Lung microvascular endothelial cell (primary cell): ENCODE measurements at places on chromosomes 3 and 15. TPM values are rescaled to one million over a fixed set of nuclear protein-coding genes. Genes with fewer than 3 reads are reported as not detected.
A peak's percentile ranks its signal among the peaks of the same experiment; 100 is the strongest.

DNA sequence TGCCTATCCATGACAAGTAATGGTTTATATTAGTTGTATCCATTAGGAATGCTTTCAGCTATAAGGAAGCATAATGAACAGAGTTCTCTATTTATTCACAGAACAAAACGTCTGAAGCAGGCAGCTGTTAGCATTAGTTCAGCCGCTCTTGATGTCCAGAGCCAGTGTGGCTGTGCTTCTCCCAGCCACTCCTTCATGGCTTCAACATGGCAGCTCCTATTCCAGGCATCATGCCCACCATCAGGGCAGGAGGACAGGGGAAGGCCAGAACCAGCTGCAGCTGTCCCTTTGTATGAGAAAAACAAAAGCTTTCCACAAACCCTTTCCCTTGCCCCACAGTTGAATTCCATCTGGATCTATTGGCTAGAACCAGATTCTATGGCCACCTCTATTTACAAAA is 12.9 kb upstream of the SNRK start:
- DNase-seq = no peak

DNA sequence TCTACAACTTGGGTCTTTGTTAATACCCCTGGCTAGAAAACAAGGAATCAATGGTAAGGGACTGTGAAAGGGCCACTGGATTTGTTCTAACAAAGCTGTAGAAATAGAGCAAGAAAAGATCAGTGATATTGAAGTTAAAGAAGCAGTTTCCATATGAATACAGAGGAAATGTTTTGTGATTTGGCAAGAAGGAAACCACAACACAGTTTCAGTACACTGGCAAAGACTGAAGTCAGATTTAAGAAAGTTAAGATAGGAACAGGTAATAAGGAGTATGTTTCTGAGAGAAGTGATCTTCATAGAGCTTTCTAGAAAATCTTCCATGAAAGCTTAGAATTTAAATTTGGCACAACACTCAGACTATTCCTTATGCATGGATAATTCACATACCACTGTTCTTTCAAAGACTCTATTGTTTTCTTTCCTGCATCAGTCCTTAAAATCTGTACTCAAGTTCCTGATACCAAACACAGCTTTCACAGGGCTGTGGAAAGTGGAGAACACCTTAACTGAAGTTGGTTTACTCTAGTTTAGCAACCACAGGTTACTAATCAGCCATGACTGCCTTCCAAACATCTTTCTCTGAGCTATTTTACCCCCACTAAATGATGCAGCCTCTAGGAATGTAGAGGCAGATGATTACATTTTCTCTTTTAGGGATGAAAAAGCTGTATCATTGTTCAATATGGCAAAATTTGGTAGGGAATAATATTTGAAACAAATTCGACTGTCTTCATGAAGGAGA is 32.4 kb upstream of the ALCAM start:
- DNase-seq = no peak

- DNase-seq = no peak
Observed at GRCh38 chr3:196220587-196220986, 4.3 kb downstream of the SLC51A start.

GRCh38 chr3:27312044-27312668 is 57.0 kb downstream of the NEK10 start:
- DNase-seq = peak; percentile 70

DNA sequence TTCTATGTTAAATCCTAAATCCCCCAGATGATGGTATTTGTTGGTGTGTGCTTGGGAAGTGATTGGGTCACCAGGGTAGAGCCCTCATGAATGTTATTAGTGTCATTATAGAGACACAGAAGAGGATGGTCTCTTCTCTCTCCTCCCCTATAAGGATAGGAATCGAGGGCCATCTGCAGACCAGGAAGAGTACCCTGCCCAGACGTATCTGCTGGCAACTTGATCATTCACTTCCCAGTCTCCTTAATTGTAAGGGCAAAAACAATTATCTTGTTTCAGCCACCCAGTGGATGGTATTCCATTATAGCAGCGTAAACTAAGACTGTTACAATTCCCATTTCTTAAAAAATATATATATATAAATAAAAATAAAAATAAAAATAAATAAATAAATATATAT is 892.2 kb downstream of the SI start:
- no peak for DNase-seq

GRCh38 chr15:66570327-66570726 is 4.5 kb upstream of the LCTL start:
- no peak for DNase-seq

DNA sequence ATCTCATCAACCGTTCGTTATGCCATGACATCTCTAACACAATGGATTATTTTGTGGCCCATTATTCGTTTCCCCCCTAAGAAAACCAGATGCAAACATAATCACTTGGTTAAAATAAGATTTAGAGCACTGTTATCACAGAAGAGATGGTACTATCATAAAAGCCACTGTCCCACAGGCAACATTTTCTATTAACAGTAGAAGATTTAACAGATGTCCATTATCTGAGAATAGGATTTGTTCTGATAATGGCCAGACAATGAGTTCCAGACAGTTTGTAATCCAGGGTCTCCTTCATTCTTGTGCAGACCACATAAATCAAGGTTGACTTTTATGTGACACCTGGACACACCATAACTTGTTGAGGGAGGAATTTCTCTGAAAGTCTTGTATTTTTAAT is 153.1 kb downstream of the CLSTN2 start:
- no peak for DNase-seq

GRCh38 chr3:42705058-42705767 is 2.6 kb upstream of the HHATL start:
- DNase-seq = no peak

DNA sequence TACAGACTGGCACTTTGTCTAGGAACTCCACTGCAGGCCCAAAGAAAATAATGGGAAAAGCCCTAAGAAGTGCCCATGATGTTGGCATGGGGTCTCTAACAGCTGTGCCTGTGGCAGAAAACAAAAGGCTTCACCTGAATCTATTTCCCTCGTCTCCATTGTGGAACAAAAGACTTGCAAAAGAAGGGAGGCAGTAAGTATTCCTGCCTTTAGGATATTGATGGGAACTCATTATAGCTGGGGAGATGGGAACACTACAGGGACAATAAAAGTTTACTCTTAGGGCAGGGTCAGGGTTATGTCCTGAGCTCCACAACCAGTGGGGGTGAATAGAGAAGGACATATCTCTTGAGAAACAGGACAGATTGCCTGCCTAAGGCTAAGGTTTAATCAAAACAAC is 930.6 kb upstream of the EPHA6 start:
- DNase-seq = no peak

DNA sequence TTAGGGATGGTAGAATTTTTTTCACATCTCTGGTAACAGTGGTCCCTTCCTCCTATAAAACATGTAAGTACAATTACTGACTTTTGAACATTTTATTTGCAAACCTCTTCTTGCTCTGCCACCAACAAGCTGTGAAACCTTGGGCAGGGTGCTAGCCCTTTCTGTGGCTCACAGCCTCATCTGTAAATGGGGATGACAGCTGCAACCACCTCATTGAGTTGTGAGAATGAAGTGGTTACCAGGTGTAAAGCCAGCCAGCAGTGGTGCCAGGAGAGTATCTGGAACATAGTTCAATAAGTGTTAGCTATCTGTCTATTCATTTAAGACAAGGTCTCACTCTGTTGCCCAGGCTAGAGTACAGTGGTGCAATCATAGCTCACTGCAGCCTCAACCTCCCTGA is 278.1 kb downstream of the ERC2 start:
- DNase-seq = no peak

Gene TERC
- 118 and 137 TPM in 2 replicates for total RNA-seq

Gene TMCO5A
- total RNA-seq = not detected in 2 replicates

Gene NGLY1
- 17.7 and 25.2 TPM in 2 replicates for total RNA-seq

Gene CCR8
- not detected in 2 replicates for total RNA-seq
